ENCODE measurements at places on chromosomes 6 and 20. TPM values are rescaled to one million over a fixed set of nuclear protein-coding genes. Genes with fewer than 3 reads are reported as not detected.

The MOXD1 gene
- total RNA-seq, result 207 TPM

- no peak for DNase-seq
These were observed 161.7 kb downstream of the ISM1 start for GRCh38 chr20:13382786-13383185.

GRCh38 chr20:54510541-54511129, 35.2 kb downstream of the DOK5 start:
- no peak for DNase-seq

- DNase-seq, result no peak
These were observed 2.4 kb upstream of the SCRT2 start for GRCh38 chr20:677957-678356.

DNA sequence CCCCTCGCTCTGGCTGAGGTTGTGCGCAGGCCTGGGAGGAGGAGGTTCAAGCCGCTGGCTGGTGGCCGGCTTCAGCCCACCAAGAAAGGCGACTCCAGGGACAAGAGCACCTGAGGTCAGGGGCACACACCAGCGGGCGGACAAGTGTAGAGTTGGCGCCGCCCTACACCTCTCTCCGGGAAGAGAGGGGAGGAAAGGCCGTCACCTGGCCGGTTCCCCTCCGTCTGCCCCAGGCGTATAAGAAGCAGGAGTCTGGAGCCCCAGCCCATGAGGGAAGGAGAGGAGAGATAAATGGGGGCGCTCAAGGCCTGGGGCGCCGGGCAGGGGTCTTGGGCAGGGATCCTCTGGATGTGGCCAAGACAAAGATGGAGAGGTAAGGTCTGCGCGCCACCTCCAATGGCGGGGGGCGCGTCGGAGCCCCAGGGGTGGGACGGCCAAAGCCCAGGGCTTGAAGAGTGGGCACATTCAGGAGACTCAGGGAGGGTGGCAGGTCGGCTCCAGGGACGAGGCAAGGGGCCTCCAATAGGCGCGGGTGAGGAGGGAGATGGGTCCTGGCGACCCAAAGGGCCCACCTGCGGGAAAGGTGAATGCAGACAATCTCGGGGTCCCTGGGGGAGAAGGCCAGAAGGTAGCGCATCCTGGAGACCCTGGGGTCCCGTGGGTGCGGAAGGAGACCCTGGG, 826 bp downstream of the RIMS4 start:
- no peak for DNase-seq

DNA sequence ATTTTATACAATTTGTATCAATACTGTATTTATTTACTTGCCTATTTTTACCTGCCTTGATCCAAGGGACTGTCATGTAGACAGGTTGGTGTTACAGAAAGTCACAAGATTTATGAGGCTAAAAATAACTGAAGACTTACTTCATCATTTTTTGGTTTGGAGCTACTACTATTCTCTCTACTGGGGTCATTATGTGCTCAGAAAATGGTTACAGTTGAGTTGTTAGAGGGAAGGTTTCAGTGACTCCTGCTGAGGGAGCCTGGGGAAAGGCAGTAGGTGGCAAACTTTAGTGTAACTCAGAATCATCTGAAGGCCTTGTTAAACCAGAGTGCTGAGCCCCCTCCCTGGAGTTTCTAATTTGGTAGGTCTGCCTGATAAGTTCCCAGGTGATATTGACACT, 118.8 kb downstream of the TINAG start:
- DNase-seq, result no peak

DNA sequence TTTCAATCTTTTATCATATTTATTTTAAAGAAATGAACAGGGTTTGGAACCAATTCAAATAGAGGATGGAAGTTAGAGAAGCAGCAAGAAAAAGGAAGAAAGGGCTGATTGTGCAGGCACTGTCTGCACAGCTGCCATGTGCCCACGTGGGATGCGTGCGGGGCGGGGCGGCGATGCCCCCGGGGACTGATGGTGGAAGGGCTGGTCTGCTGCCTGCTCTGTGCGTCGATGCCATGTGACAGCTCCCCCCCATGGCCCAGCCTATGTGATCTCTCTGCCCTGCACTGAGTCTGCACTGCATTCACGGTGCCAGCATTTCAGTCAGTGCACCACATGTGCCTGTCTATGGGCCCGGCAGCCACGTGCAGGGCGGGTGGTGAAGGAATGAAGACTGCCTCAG, 96.4 kb downstream of the IRF4 start:
- DNase-seq, result no peak

DNA sequence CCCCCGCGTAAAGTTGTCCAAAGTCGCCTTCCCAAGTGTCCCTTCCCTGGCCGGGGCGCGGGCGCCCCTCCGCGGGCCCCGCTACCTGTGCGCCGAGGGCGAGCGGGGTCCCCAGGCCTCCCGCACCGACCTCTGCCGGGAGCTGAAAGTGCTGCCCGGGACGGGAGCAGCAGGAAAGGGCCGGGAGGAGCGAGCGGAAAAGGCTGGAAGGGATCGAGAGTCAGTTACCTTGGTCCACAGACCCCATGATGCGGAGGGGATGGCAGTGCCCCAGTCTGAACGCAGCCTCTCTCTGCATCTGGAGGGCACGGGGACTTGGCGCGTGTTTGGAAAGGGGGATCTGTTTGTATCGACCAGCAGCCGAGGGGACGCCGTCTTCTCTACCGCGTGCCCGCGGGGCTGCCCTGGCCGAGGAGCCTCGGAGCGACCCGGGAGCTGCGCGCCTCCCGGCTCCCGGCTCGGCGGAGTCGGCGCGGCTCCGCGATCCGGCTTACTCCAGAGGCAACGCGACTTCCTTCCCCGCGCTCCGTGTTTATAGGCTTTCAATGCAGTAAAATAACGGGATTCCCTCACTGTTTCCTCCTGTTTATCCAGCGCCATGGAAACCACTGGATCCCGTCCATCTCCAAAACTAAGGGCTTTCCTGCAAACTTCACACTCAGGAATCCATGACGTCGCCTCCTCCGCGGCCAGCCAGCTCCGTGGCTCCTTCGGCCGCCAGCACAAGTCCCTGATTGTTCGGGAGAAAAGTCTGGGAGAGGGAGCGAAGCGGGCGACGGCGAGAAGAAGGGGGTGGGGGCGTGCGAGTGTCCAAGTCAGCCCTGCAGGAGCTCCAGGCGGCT, 20.0 kb upstream of the NFATC2 start:
- peak; percentile 99 for DNase-seq

DNA sequence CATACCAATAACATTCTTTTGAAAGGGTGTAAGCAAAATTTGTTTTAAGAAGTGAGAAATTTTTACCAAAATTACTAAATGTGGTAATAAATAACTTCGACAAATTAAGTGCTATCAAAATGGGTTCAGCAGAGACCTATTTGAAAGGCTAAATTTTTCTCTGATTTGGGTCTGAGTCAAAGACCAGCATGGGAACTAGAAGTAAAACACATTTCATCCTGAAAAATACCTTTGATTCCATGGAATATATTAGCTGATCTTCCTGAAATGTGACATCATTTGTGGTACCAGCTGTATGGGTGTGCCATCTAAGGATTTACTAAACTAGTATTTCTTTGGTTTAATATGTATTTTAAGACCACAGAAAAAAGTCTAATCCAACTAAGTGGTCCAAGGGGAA, 63.6 kb downstream of the BLOC1S5 start:
- DNase-seq, result no peak

- DNase-seq, result peak; percentile 85
These were observed 73.3 kb downstream of the SLC22A23 start for GRCh38 chr6:3383525-3383924.

The AVP gene
- total RNA-seq, result not detected

- DNase-seq, result peak; percentile 91
These were observed 30.6 kb upstream of the ZBTB24 start for GRCh38 chr6:109513571-109514071.

DNA sequence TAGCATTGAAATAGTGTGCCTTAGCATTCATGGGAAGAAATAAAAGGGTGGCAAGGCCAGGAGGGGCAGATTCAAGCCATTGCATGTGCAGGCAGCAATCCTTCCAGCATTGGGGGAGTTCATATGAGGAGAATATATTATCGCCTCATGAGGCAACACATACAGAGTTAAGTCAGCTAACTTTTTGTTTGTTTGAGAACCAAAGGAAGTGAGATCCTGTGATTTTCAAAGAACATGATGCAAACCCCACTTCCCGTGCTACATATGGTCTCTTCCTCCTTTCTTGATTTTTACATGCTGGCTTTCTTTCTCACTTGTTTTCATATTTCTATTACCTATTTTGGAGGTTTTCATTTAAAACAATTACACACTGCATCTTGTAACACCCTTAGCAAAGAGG, 579.7 kb upstream of the ARID1B start:
- no peak for DNase-seq

All from M059J (cell line).